ENCODE measurements at places on chromosomes 13 and 19. TPM values are rescaled to one million over a fixed set of nuclear protein-coding genes. Genes with fewer than 3 reads are reported as not detected.
A peak's percentile ranks its signal among the peaks of the same experiment; 100 is the strongest.

Gene F10
- not detected for total RNA-seq

Gene REEP6
- total RNA-seq = 4.7 TPM

- DNase-seq = peak; percentile 93
- no peaks in the 10 kb centered on the region for H3K36me3 ChIP-seq
- H3K4me1 ChIP-seq = peaks cover 37% of the 10 kb centered on the region
- no peaks in the 10 kb centered on the region for H3K27me3 ChIP-seq
- H3K27ac ChIP-seq = peak overlapping the region; percentile 93
- H3K4me3 ChIP-seq = peak overlapping the region; percentile 50
Observed at GRCh38 chr13:40982772-40983171, 36.3 kb downstream of the ELF1 start.

DNA sequence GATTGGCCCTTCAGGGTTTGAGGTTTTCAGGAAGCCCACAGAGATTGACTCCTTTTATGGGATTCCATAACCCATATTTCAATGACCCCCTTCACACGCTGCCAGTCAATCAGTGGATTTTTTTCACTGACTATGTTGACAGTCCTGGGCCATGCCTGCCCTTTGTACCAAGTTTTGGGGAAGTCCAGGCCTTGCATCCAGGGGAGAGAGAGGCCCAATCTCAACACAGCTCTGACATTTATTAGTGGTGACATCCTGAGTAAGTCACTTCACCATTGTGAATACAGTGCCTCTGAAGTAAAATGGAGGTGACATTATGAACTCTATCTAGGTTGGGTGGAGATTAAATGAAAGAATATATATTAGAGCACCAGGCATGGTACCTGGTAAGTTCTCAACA, 181.1 kb downstream of the NUFIP1 start:
- H3K36me3 ChIP-seq = no peaks in the 10 kb centered on the region
- no peak overlapping the region for H3K4me3 ChIP-seq
- no peak overlapping the region for H3K27ac ChIP-seq
- H3K4me1 ChIP-seq = no peaks in the 10 kb centered on the region
- H3K27me3 ChIP-seq = no peaks in the 10 kb centered on the region

GRCh38 chr13:48234566-48235340, 1.7 kb downstream of the ITM2B start:
- peak overlapping the region; percentile 98 for H3K4me3 ChIP-seq
- H3K4me1 ChIP-seq = peaks cover 31% of the 10 kb centered on the region
- no peaks in the 10 kb centered on the region for H3K27me3 ChIP-seq
- DNase-seq = peak; percentile 33

Gene DUXA
- not detected for total RNA-seq

GRCh38 chr19:54888239-54888638, 14.2 kb downstream of the FCAR start:
- no peak for DNase-seq
- no peaks in the 10 kb centered on the region for H3K27me3 ChIP-seq
- H3K36me3 ChIP-seq = no peaks in the 10 kb centered on the region
- H3K4me1 ChIP-seq = no peaks in the 10 kb centered on the region
- no peak overlapping the region for H3K27ac ChIP-seq

Gene LRP3
- 39.4 TPM for total RNA-seq

- H3K4me3 ChIP-seq = no peak overlapping the region
- H3K36me3 ChIP-seq = no peaks in the 10 kb centered on the region
- peak overlapping the region; percentile 36 for H3K27ac ChIP-seq
- peak; percentile 77 for DNase-seq
- H3K27me3 ChIP-seq = no peaks in the 10 kb centered on the region
Observed at GRCh38 chr13:40974460-40975407, 44.4 kb downstream of the ELF1 start.

DNA sequence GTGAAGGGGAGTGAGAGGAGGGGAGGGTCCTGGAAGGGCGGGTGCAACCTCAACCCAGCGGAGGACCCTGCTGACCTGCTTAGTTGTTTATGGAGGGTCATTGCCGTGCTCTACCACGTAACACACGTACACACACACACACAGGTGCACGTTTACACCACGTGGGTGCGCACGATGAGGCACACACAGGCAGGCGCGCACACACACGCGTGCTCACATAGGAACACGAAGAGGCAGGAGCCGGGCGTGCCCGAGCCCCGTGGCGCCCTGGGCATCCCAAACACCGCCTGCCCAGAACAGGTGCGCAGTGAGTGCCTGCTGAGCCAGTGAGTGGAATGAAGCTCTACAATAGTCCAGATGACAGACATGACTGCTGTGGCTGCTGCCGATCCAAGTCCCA, 11.2 kb upstream of the MADCAM1 start:
- no peaks in the 10 kb centered on the region for H3K36me3 ChIP-seq
- peaks cover 21% of the 10 kb centered on the region for H3K27me3 ChIP-seq
- no peaks in the 10 kb centered on the region for H3K4me1 ChIP-seq
- H3K4me3 ChIP-seq = no peak overlapping the region
- H3K27ac ChIP-seq = no peak overlapping the region

- no peaks in the 10 kb centered on the region for H3K27me3 ChIP-seq
- peak; percentile 22 for DNase-seq
- no peaks in the 10 kb centered on the region for H3K36me3 ChIP-seq
- no peak overlapping the region for H3K27ac ChIP-seq
Observed at GRCh38 chr19:43765109-43765876, 10.5 kb upstream of the SMG9 start.

GRCh38 chr19:12994701-12995595, at the start of gene NFIX:
TSS of gene NFIX (plus strand) at chr19:12995475. CDS start at chr19:12995838, 363 bp downstream.
- H3K4me3 ChIP-seq = peak within 1 kb of the TSS; percentile 79
- no peaks in the 10 kb centered on the region for H3K36me3 ChIP-seq
- H3K27ac ChIP-seq = peak within 1 kb of the TSS; percentile 86

DNA sequence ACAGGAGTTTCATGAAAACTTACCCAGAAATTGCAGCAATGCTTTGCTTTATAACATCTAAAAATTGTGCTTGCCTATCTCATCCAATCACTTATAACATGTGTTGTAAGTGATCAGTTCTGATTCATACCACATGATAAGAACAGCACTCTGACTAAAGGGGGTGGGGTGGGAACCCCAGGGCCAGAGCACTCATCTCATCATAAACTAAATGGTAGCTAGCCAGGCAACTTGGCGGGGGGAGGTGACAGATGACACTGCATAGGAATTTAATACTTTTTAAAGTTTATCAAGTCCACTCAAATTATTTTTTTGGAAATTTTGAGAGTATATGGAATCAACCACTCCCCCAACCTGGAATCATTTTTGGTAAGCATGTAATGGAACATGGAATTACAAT, 42.1 kb downstream of the FOXO1 start:
- H3K36me3 ChIP-seq = no peaks in the 10 kb centered on the region
- no peaks in the 10 kb centered on the region for H3K4me1 ChIP-seq
- no peaks in the 10 kb centered on the region for H3K27me3 ChIP-seq

- no peaks in the 10 kb centered on the region for H3K27me3 ChIP-seq
- H3K36me3 ChIP-seq = peaks cover 5% of the 10 kb centered on the region
- no peaks in the 10 kb centered on the region for H3K4me1 ChIP-seq
- no peak overlapping the region for H3K4me3 ChIP-seq
- no peak overlapping the region for H3K27ac ChIP-seq
Observed at GRCh38 chr19:55703790-55704215, 28.8 kb downstream of the EPN1 start.

Gene SLITRK6
- 1.3 TPM for total RNA-seq

- no peak overlapping the region for H3K27ac ChIP-seq
- DNase-seq = no peak
- no peak overlapping the region for H3K4me3 ChIP-seq
- no peaks in the 10 kb centered on the region for H3K27me3 ChIP-seq
- H3K36me3 ChIP-seq = no peaks in the 10 kb centered on the region
Observed at GRCh38 chr19:15218501-15218900, 13.7 kb downstream of the EPHX3 start.

DNA sequence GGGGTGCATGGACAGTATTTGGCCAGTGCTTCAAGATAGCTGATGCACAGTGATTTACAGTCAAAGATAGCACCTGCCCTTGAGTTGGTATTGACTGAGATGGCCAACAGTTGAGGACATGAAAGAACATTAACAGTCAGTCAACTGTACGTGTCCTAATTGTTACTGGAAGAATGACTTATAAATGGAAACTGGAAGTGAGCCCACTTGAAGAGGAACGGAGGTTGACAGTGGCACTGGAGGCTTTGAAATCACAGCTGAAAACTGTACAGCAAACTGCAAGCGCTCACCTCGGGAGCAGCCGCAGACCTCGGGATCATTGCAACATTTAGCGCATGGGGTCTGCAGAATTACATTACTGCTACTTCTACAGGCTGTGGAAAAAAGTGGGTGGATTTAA, 77.1 kb downstream of the GGACT start:
- H3K27me3 ChIP-seq = no peaks in the 10 kb centered on the region
- H3K27ac ChIP-seq = no peak overlapping the region
- no peaks in the 10 kb centered on the region for H3K36me3 ChIP-seq
- no peak for DNase-seq
- H3K4me1 ChIP-seq = peaks cover 87% of the 10 kb centered on the region
- no peak overlapping the region for H3K4me3 ChIP-seq

DNA sequence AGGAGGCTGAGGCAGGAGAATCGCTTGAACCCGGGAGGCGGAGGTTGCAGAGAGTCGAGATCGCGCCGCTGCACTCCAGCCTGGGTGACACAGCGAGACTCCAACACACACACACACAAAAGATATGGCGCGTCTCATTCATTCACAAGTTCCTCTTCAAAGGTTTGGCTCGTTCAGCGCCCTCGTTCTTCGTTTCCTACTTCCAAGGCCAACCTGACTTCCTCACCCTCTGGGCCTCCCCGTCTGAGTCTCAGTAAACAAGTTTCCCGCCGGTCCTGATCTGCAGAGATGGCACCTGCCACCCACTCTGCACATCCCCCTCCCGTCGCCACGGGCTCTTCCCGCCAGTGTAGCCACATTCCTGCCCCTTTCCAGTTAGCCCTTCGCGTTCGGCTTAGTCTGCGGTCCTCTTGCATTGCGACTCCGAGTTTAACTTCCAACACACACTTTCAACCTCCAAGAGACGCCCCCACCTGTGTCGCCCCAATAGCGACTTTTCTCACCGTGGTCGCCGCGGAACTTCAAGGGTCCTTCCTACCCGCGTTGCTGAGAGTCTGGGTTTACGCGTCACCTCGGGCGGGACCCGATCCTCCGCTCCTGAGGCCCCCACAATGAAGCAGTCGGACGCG, 1.3 kb upstream of the BSG start:
- peaks cover 27% of the 10 kb centered on the region for H3K4me1 ChIP-seq
- peak overlapping the region; percentile 99 for H3K4me3 ChIP-seq
- peak; percentile 86 for DNase-seq
- no peaks in the 10 kb centered on the region for H3K27me3 ChIP-seq
- H3K36me3 ChIP-seq = no peaks in the 10 kb centered on the region

GRCh38 chr19:40596608-40597328, 4.4 kb upstream of the LTBP4 start:
- H3K36me3 ChIP-seq = no peaks in the 10 kb centered on the region
- H3K27ac ChIP-seq = no peak overlapping the region
- no peaks in the 10 kb centered on the region for H3K27me3 ChIP-seq
- peak overlapping the region; percentile 29 for H3K4me3 ChIP-seq
- peaks cover 20% of the 10 kb centered on the region for H3K4me1 ChIP-seq
- DNase-seq = no peak

Gene UBE2L5
- total RNA-seq = not detected
